GM04504 (cell line): ENCODE measurements at places on chromosomes 11 and 22.

DNA sequence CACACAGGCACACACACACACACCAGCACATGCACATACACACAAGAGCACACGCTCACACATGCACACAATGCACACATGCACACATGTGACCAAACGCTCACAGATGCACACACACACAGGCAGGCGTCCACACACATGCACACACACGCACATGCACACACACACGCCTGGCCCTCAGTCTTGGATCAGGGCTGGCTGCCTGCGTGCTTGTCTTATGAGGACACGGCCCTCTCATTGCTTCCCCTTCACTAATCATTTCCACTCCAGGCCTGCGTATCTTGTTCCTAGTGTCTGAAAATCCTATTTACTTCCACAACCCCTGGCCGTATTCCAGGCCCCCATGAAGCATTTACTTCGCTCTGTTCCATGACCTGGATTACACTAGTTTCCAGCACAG lies 740.5 kb downstream of the BRD1 start:
- DNase-seq = no peak

DNA sequence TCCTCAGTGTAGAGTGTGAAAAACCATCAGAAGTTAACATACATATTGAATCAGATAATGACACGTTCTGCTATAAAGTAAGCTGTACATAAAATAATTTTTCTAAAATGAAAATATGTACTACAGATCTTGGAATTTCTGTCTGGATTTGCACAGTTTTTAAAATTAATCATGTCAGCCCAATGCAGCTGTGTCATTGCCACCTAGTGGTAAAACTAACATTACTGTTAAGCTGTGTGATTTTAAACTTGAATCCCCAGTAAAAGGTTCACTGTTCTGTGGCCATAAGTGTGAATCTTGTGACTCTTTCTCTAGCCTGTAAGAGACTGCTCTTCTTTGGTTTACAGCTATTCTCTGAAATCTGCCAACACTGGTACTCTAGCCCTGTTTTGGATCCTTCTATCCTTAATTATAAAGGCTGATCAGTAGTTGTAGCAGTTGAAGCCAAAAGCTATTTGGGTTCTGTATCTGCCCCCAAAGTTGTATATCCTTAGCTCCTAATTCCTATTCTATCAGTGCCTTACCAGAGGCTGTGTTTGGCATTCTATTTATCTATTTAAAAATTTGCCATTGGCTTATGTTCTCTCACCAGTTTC lies 4.0 kb downstream of the JRKL start:
- DNase-seq = peak; percentile 14

DNA sequence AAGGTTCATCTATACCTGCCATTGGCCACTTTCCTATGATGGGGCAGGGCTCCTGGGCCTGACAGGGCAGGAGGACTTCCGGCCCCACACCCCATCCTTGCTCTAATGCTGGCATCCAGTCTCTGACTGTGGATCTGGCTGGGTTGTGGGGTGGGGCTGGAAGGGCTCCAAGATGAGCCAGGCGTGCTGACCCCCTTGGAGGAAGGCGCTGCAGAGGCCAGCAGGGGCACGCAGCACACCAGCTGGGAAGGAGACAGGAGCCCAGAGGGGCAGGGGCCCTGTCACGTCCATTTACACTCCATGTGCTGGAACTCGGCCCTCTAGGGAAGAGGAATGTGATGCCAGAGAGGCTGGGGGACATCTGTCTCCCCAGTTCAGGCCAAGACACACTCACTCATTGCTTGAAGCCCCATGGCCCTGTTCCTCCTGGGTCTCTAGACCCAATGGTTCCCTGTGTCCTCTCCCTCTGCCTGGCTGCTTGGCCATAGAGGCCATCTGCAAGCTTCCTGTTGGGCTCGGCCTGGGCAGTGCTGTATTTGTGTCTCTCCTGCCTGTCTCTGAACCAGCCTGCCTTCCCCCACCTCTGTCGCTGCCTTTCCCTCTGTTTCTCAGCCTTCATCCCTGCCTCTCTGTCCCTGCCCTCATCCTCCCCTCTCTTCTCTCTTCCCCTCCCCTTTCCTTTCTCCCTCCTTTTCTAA lies 67.5 kb upstream of the NECTIN1 start:
- DNase-seq = no peak

- no peak for DNase-seq
Observed at GRCh38 chr22:17121233-17122195, at the start of gene TMEM121B. Gene TMEM121B (minus strand): TSS chr22:17121360. CDS start chr22:17121127, 233 bp downstream.

DNA sequence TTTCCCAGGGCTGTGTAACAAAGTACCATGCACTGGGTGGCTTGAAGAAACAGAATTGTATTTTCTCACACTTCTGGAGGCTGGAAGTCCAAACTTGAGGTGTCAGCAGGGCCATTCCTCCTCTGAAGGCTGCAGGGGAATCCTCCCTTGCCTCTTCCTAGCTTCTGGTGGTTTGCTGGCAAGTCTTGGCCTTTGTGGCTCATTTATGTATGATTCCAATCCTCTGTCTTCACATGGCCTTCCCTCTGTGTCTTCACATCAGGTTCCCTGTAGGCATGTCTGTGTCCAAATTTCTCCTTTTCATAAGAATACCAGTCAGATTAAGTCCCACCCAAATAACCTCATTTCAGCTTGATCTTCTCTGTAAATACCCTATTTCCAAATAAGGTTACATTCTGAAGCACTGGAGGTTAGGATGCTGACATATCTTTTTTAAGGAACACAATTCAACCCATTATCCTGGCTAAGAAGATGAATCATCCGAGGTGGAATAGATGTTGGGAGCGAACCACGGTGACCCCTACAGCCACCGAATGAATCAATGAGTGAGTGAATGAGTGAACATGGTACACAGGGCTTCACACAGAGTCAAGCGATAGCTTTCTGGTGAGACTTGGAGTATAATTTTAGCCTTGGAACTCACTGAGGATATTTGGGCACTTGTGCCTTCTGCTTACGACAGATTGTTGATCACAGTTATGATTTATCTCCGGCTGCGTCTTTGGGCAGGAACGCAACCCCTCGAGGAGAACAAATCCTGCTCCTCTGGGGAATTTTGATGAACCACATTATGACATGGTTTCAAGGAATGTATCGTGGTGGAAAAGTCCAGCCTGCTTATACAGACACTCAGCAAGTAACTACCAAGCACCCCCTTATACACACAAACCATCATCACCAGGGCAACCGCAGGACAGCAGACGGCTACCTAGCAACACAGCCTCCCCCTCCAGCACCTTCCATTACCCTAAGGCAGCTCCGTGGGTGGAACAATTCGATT lies 34.3 kb upstream of the MICAL2 start:
- peak; percentile 100 for DNase-seq

- peak; percentile 28 for DNase-seq
Observed at GRCh38 chr22:42317008-42317407, 46.6 kb upstream of the TCF20 start.

- no peak for DNase-seq
Observed at GRCh38 chr11:75323609-75324008, 27.9 kb downstream of the ARRB1 start.

DNA sequence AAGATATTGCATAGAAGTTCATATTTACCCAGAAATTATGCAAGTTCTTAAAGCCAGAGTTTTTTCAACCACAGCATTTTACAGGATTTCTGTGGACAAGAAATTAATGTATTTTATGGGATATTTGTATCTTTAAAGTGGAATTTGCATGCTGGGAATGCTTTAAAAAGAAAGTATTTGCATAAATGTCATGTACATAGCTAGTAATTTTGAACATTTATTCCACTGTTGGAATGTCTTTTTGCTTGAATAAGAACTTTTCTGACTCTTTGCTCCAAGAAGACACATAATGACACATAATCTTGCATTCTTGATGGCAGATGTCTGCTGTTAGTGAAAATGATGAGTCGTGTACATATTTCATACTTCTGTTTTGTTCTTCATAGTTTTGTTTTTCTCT lies 66.6 kb downstream of the ATXN10 start:
- peak; percentile 21 for DNase-seq

- DNase-seq = no peak
Observed at GRCh38 chr11:111996129-111996528, 29.1 kb upstream of the DLAT start.

GRCh38 chr11:1586699-1587098 lies 1.6 kb upstream of the KRTAP5-1 start:
- no peak for DNase-seq

DNA sequence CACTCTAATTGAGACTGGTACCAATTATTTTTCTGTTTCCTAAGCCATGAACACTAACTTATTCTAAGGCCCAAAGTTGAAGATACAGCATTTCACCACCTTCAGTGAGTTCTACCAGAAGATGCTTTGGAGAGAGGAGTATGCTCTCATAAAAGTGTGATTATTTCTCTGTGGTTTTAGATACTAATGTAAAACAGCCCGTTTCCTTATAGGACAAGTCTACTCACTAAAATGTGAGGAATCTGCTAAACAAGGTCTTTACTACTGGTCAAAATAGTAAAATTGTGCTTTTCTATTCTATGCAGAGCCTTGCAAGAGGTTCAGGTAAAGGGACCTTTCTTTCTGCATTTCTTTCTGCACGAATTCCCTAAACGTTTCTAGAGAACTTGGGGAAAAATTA lies 2.4 kb downstream of the LGR4 start:
- no peak for DNase-seq

- no peak for DNase-seq
Observed at GRCh38 chr11:91749251-91749650, 475.4 kb upstream of the FAT3 start.

GRCh38 chr11:8477680-8478079 lies 116.3 kb downstream of the STK33 start:
- no peak for DNase-seq
